ENCODE measurements at places on chromosomes 1 and 21.

GRCh38 chr1:50971748-50972305 is 1.8 kb downstream of the CDKN2C start:
- no peak for DNase-seq

DNA sequence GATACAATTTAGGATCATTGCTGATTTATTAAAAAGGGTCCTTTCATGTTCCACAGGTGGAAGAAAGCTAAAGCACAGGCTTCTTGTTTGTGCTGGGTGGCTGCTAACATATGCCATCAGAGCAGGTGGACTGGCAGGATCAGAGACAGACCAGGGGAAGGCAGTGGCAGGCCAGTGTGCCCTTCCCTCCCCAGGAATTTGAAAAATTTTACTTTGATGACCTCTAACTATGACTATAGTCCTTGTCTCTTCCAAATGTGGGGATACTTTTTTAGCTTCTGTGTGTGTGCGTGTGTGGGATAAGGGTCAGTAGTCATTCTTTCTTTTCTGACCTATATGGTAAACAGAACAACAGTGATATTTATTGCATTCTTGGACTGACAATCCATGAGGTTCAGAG is 49.9 kb downstream of the LHX9 start:
- DNase-seq: no peak

DNA sequence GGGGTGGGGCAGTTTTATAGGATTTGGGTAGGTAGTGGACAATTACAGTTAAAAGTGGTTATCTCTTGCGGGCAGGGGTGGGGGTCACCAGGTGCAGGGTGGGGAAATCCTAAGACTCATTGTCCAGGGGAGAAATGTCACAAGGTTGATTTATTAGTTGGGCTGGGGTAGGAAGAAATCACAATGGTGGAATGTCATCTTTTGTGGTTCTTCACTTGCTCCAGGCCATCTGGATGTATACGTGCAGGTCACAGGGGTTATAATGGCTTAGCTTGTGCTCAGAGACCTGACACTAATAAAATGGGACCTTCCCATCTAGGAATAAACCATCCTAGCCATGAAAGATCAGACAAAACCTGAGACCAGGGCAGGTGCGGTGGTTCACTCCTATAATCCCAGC is 11.5 kb downstream of the TEX46 start:
- DNase-seq: no peak

- no peak for DNase-seq
These were observed 175.6 kb downstream of the NRIP1 start for GRCh38 chr21:14889080-14889810.

DNA sequence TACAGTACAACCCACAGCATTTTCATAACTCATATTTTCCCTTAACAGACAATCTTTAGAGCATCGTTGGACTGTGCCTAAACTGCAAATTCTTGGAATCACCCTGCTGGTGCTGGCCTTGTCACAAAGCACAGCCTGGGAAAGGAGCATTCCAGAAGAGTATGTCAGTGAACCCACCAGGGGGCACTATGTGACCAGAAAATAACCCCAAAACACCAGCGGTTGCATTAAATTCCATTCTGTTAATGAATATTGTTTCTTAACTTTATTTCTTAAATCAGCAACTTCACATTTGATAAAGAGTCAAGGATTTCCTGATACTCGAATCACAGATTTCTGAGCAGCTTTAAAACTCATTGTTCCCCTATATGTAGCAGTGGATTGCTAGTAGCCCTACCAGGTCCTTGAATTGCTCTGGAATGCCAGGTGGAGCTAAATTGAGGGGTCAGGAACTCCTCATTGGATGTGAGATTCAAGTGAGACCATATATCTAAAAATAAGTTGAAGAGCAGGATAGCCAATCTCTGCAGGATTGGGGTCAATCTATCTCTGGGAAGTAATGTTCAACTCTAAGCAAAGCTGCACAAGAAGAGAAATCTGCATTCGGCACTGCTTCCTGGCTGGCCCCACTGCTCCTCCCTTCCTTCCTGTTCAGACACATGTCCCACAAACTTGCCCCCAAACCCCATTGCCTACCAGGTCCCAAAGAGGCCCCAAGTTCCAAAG is 12.7 kb upstream of the RAB4A start:
- DNase-seq: no peak

DNA sequence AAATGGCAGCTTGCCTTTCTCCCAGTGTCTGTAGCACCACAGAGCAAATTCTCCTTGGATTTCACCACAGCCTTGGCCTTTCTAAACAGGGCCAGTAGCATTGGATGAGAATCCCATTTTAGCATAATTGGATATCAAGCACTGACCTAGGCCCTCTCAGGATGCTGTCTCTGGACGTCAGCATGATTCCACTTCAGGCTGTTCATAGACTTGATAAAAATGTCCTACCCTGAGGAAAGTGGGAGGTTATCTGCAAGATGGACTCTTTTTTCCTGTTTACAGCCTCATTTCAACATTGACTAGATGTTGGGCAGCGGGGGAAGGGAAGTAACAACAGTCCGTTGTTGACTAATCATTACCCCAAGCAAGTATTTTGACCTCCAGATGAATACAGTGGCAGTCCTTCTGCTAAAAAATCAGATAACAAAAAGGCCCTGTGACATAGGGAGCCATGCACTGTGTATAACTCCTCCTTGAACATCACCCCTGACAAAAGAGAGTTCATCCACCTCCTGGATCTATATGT is 5.2 kb downstream of the NPL start:
- no peak for DNase-seq

GRCh38 chr21:43721939-43722338 is 3.0 kb downstream of the PDXK start:
- no peak for DNase-seq

DNA sequence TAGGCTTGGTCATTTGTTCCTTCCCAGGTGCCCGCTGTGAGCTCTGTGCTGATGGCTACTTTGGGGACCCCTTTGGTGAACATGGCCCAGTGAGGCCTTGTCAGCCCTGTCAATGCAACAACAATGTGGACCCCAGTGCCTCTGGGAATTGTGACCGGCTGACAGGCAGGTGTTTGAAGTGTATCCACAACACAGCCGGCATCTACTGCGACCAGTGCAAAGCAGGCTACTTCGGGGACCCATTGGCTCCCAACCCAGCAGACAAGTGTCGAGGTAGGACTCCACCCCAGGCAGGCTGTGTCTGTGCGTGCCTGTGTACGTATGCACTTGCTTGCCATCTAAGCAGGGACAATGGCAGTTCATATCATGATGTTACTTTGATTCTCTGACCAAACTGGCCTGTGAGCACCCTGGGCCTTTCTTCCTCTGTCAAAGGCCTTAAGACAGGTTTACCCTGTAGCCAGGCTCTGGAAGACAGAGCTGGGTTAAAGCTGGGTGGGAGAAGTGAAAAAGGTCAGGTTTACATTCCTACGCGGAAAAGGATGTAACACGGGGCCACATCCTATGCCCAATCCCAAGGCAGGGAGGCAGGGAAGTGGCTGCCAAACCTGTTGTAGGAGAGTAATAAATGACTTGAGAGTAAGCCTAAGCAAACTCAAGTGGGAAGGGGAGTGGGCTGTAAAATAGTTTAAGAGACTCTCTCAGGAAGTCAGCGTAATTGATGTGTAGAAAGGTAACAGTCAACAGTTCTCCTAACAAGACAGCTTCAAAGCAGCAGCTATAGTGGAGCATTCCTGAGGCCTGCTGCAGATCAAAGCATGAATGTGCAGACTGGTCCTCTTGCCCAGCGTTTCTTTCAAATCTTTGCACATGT is 42.5 kb downstream of the LAMC2 start:
- no peak for DNase-seq

GRCh38 chr1:3056641-3057040 is 12.4 kb upstream of the PRDM16 start:
- no peak for DNase-seq

DNA sequence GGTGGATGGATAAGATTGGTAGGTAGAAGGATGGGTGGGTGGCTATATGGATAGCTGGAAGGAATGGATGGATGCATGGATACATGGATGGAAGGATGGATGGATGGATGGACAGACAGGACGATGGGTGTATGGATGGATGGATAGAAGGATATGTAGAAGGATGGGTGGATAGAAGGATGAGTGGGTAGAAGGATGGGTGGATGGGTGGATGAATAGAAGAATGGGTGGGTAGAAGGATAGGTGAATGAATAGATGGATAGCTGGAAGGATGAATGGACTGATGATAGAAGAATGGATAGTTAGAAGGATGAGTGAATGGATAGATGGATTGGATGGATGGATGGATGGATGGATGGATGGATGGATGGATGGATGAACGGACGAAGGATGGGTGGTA is 5.0 kb downstream of the MASP2 start:
- DNase-seq: no peak

DNA sequence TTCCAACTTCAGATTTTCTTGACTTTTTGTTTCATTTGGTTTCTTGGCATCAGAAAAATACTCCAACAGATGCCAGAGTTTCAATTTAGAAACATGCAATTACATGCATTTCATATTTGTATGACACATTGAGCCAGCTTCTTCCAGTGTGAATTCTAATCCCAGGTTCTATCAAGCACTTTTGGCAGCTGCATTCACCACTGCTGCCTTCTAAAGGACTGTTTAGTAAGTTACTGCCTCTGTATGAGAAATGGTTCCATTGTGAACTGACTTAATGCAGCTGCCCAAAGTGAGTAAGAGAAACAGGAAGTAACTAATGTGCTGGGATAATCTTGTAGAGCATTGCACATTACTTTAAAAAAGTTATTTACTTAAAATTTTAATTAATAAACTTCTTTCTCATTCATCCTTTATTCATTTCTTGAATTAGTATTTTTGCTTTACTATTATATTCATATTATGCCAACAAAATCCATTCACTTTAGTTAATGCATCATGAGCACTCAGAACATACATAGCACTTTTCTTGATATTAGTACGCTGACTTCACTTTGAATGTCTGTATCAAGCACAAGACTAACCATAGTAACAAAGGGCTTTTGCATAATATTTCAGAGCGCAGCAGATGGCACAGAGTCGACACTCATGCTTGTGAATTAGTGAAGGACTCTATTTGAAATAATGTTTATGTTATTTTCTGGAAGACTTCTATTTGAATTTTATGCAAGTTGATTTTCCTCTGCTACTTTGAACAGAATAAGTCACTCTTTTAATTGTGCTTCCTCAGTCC is 9.8 kb downstream of the RGS18 start:
- DNase-seq: no peak

DNA sequence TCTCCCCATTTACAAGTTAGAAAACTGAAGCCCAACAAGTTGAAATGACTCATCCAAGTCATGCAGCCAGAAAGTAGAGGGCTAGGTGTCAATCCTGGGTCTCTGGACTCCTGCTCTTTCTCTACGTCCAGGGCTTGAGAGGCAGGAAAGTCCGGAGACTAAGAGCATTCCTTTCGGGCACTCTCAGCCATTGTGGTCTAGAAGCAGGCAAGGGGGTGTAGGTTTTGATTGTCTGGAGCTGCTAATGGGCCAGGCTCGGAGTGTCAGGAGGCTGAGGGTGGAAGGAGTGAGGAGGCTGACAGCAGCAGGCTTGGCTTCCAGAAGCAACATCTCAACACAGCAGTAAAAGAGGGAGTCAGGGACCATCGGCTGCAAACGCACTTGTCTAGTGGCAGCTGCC is 107.6 kb upstream of the KLHDC7A start:
- DNase-seq: no peak

- DNase-seq: no peak
These were observed 157.8 kb downstream of the VPS13D start for GRCh38 chr1:12387641-12388040.

- no peak for DNase-seq
These were observed 39.5 kb downstream of the EPHB2 start for GRCh38 chr1:22749919-22750684.

DNA sequence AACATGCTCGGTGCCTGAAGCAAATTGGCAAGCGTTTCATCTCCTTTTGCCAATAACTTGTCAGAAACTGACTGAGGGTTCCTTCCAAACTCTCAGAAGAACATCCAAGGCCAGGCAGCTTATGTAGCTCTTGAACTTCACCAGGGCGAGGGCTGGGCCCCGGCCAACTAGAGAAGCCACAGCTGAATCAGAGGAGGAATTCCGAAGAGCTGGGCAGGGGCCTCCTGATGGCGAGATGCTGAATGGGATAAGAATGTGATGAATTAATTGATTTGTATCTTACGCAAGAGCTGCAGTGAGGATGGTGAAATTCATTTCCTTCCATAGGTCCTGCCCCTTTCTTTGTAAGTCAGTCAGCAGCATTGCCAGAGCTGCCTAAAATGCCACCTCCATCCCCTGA is 345.8 kb downstream of the KIF26B start:
- no peak for DNase-seq
